ENCODE measurements at places on chromosomes 2 and 18.

DNA sequence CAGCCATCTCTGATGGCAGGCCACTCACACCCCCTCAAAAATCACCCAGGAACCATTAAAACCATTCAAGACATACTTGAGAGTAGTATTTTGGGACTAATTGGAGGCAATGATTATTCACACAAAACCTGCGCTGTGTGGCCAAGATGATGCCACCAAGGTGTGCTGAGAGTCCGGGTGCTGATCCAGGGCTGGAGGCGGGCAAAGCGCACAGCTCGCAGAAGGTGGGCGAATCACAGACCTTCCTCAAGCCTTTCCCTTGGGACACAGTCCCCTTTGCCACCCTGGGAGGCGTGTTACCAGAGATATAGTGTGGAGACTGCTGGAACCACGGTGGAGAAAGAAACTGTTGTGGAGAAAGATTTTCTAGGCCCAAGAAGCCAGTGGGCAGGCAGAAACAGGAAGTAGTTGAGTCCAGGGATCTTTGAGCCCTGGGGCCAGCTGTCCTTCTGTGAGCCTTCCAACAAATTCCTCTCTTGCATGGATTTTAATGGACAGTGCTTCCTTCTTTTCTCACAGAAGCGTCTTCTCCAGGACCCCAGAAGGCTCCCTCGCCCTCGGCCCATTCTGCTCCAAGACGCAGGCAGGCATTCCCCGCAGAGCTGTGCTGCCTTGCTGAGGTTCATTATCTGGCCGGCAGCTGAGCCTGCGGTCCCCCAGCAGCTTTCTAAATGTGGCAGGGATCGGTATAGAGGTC lies 8.0 kb downstream of the COPS9 start:
- DNase-seq = no peak

GRCh38 chr2:216743781-216744180 lies 48.4 kb upstream of the IGFBP5 start:
- no peak for DNase-seq

- DNase-seq = no peak
These were observed 372.0 kb downstream of the ARHGAP15 start for GRCh38 chr2:143501106-143501676.

DNA sequence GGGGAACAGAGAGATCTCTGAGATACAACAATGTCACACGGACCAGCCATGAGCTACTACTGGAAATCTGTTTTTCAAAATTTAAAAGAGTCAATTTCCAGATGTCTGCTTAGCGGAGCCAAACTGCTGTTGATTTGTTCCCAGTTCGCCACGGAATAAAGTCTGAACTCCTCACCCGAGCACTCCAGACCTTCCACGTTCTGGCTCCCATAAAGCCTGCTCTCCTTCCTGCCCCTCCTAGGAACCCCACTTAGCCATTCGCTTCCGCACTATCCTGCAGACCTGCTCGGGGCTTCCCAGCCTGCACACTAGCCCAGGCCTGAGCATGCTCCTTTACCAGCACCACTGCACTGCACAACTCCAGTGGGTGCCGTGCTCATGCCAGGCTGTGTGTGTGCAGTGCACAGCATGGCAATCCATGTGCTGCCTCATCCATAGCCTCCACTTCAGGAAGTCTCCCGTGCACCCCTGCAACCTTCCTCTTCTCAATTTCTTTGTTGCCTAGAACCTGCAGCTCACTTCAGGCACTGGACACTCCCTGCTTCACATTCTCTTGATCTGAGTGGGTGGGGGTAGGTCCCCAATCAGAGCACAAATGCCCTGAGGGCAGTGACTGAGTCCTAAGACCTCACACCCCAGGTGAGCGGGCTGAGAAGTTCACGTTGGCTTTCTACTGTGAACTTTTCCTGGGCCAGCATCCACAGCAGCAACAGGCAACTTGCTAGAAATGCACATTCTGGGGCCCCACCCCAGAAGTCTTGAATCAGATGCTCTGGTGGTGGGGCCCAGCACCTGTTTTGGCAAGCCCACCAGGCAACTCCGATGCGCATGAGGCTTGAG lies 53.7 kb downstream of the ZBTB7C start:
- DNase-seq = no peak

- DNase-seq = no peak
These were observed 59.6 kb upstream of the ACKR3 start for GRCh38 chr2:236510034-236510433.

- peak; percentile 43 for DNase-seq
These were observed 129.4 kb upstream of the ITGA6 start for GRCh38 chr2:172297950-172298349.

DNA sequence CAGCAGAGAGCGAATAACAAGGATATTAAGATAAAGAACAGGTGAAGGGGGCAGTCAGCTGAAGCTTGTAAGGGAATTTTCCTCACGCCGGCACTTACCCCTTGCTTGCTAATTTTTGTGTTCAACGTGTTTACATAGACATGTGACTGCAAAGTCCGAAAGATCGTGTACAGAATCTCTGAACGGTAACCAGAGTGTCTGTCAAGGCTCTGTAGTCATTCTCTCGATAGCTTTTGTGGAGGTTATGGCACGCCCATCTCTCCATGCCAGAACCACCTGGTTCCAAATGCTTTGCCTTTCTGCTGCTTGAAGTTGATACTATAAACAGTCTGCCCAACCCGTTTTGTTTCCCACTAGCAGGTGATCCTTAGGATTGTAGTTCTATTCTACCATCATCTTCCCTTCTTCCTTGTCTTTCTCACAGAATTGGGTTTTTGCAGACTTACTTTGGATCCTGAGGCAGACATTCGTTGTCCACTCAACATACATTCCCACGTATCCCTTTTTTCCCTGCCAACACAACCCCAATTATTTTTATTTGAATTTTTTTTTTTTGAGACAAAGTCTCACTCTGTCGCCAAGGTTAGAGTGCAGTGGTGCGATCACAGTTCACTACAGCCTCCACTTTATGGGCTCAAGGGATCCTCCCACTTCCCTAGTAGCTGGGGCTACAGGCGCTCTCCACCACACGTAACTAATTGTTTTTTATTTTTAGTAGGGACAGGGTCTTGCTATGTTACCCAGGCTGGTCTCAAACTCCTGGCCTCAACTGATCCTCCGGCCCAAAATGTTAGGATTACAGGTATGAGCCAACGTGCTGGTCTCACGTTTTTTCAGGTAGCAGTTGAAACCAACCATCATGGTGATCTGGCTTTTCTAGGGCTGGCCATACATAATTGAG lies 1.3 kb upstream of the USP34 start:
- peak; percentile 52 for DNase-seq

GRCh38 chr2:222217712-222218111 lies 81.1 kb downstream of the PAX3 start:
- no peak for DNase-seq

GRCh38 chr18:809985-810642 lies 1.9 kb downstream of the YES1 start:
- DNase-seq = no peak

- no peak for DNase-seq
These were observed 30.7 kb upstream of the MALL start for GRCh38 chr2:110146183-110146944.

DNA sequence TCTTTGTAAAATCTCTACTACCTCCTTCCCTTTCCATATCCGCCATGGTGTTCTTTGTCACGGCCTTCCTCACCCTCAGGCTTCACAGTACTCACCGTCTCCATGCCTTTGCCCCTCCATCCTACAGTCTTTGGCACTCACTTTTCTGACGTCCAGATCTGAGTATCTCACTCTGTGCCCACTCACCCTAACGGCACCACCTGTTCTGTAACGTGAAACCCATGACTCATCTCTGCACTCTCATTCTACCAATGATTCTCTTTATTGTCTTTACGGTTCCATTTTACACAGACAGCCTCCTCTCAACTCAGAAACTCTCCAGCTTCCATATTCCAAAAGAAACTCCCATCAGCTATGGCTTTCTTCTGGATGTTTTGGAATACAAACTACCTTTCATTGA lies 56.7 kb downstream of the NETO1 start:
- DNase-seq = no peak

- no peak for DNase-seq
These were observed 47.7 kb downstream of the PAX8 start for GRCh38 chr2:113231064-113231463.

DNA sequence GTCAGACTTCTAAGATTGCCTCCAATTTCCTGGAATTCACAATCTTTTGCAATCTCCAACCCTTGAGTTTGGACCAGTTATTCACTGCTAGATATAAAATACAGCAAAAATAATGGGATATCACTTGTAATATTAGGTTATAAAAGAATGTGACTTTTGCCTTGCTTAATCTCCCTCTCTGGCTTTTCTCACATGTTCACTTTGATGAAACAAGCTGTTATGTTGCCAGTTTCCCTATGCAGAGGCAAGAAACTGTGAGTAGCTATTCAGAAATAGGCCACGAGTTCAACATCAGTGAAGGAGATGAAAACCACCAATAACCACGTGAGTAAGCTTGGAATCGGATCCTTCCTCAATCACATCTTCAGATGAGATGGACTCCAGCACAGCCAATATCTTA lies 842.7 kb downstream of the RNF144A start:
- no peak for DNase-seq

- no peak for DNase-seq
These were observed 89.1 kb downstream of the NDUFA10 start for GRCh38 chr2:239935789-239936758.

DNA sequence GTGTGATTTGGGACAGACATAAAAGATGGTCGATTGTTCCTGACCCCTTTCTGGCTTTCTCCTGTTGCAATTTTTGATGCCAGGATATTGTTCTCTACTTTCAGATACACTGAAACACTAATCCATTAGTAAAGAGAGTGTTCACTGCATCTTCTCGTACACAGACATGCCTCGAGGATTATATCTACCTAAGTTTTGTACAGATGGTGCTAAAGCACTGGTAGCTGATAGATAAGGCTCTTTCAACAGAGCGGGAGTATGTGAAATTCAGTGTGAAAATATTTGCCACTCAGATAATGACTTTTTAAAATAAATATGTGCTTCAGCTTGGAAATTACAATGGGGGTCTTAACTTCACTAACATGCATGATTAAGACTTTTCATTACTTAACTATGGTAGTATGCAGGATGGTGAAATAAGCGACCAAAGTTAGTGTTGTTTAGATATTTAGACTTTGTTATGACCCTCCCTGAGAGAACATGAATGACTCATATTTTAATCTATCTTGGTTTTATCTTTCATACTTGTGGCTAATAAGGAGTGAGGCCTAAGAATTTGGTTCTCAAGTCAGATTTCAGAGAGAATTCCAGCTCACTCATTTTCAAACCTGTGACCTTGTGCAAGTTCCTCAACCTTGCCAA lies 474.9 kb downstream of the NRXN1 start:
- DNase-seq = peak; percentile 58

DNA sequence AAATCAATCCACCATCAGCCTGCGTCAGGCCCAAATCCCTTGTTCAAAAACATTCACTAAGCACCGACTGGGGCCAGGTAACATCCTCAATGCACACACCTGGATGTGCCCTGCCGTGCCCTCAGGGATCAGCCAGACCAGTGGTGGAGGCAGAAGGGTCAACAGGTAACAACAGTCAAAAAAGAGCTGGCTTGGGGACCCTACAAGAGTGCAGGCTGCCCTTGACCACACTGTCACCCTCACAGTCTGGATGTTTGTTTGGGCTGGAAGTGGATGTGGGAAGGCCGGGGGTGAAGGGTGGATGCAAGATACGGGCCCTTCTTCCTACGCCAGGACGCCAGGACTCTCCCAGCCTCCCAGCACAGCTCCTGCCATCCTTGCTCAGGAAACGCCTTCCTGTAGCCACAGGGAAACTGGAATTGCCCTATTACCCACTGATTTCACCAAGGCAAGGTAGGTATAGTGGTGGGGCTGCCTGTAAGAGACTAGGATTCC lies 2.7 kb downstream of the BIN1 start:
- DNase-seq = no peak

DNA sequence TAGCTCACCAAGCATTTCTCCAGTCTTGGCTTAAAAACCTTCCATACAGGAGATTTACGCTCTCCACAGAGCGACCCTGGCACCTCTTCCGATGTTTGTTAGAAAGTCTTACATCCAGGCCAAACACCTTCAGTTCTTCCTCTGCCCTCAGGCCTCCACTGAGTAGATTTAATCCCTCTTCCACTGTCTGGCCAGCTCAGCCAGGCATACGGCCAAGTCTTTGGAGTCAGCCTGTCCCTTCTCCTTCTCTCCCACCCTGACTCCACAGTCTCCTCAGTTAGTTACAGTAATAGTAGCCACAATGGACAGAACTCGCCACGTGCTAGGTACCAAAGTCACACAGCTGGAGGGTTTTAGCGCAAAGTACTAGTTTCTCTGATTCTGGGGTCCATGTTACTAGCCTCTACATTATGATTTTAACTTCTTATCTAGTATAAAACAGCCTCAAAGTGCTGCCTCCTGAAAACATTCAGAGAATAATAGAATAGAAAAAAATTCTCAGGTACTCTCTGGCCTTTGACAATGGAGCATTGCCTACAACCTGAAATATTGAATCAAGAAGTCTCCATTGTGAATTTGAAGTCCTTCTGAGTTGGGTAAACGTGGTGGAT lies 39.5 kb downstream of the THNSL2 start:
- DNase-seq = no peak

DNA sequence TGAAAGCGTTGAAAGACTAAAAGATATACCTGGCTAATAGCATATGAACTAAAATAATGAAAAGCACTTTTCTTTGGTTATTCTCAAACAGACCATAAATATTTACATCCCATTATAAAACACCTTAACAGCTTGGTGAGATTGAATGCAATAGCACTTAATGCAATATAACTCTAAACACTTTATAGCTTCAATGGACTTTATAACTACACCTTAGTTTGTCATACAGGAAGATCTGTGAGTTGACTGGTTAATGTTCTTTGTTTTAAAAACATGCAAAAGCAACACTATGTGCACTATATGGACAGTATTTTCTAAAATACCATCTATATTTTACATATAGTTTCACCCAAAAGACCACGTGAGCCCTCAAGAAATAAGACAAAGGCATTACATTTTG lies 353.3 kb upstream of the ACVR2A start:
- no peak for DNase-seq

GRCh38 chr2:178070824-178071223 lies 1.8 kb downstream of the PDE11A start:
- no peak for DNase-seq

DNA sequence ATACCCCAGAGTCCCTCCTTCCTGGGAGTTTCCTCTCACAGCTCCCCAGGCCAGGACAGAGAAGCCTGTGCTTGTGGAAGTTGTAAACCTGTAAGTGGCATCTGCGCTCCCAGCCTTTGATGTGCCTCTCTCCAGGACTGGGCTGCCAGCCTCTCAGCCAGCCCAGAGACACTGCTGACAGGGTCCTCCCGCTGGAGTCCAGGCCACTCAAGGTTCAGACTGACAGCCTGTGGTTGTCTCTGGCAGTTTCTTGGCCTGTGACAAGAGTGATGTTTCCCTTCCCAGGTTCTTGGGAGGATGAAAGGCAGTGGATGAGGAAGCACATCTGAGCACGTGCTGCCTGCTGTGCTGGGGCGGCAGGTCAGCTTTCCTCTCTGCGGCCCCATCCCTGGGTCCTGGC lies 3.0 kb downstream of the SLC35F6 start:
- DNase-seq = no peak

DNA sequence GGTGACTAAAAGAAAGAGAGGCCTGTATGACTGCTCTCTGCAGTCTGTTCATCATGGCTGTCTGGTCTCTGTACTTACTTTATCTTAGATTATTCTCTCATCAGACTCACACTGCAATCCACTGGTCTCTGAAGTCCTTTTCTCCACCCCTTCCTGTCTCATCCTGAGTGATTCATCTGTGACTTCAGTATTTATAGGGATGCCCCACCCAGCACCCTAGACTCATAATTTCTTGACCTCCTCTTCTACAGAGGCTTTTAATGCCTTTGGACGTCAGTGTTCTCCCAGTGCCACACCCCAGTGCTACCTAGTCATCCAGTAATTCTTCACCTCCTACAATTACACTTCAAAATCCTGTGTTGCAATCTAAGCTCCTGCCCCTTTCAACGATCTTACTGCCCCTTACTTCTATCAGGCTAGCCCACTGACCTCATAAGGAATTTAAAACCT lies 14.9 kb upstream of the ITPRID2 start:
- no peak for DNase-seq
